ENCODE measurements at places on chromosomes 4 and X. TPM values are rescaled to one million over a fixed set of nuclear protein-coding genes. Genes with fewer than 3 reads are reported as not detected.

Gene SLC25A14
- total RNA-seq: 15.5 TPM

Gene NHSL2
- total RNA-seq: 0.51 TPM

GRCh38 chrX:27889878-27890277 is 82.1 kb downstream of the MAGEB10 start:
- no peak for DNase-seq

DNA sequence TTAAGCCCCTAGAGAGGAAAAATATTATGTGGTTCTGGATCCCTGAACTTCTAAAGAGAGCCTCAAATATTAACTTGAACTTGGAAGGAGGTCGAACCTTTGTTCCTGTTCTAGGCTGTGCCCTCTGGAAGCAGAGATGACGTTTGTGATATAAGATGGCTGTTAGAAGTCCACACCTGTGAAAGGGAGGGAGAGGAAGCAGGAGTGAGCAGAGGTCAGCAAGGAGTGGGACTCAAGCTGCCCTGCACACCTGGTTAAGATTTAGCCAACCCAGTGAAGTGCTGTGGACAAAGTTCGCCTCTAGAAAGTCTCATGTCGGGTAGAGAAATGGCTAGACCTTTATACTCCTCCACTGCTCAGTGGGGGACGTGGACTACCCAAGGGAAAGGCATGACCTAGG is 566.2 kb downstream of the MID1IP1 start:
- no peak for DNase-seq

GRCh38 chr4:150867148-150867547 is 147.9 kb downstream of the LRBA start:
- no peak for DNase-seq

DNA sequence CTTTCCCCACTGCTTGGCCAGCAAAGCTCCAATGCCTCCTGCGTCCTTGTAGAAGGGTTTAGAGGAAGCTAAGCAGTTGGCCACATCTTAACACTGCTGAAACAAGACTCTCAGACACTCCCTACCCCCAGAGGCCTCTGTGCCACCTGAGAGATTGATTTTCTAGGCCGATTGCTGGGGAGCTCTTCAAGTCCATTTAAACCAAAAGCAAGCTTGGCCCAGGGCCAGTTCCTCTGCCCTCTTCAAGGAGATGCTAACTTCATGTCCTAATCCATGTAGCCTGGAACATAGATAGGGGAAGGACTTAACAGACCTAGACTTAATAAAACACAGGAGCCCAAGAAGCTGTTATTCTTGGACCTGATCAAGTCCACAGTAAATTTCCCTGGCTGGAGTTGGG is 27.2 kb upstream of the FMR1NB start:
- no peak for DNase-seq

DNA sequence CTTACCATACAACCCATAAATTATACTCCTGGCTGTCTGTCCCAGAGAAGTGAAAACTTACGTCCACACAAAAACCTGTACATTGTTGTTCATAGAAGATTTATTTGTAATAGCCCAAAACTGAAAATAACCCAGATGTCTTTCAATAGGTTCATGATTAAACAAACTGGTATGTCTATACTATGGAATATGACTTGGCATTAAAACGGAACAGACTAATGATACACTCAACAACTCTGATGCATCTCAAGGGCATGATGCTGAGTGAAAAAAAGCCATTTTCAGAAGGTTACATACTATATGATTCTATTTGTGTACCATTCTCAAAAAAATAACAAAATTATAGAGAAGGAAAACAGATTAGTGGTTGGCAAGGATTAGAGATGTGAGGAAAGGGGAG is 11.6 kb upstream of the MND1 start:
- no peak for DNase-seq
